ENCODE measurements at places on chromosomes 7 and 10.

DNA sequence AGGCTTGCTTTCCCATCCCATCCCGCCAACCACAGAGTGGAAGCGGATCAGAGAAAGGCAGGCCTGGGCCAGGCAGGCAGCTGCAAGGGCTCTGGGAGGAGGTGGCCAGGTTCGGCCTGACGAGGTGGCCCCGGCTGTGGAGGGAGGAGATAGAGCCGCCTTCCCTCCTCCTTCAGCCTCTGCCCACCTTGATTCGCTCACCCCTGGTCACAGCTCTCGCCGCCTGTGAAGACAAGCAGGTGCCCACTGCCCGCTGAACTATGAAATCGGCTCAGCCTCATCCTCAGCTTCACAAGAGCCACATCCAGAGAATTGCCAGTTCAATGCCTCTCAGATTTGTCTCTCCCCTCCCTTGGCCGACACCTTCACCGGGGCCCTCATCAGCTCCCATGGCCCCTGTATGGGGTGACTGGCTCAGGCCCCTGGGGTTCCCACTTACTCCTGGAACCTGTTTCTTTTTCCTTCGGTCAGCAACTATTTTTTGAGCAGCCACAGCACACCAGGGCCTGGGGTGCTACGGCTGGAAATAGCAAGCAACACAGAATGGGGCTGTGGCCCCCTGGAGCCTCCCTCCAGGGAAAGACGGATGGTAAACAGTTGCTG is 80.0 kb upstream of the CHST15 start:
- DNase-seq: no peak

DNA sequence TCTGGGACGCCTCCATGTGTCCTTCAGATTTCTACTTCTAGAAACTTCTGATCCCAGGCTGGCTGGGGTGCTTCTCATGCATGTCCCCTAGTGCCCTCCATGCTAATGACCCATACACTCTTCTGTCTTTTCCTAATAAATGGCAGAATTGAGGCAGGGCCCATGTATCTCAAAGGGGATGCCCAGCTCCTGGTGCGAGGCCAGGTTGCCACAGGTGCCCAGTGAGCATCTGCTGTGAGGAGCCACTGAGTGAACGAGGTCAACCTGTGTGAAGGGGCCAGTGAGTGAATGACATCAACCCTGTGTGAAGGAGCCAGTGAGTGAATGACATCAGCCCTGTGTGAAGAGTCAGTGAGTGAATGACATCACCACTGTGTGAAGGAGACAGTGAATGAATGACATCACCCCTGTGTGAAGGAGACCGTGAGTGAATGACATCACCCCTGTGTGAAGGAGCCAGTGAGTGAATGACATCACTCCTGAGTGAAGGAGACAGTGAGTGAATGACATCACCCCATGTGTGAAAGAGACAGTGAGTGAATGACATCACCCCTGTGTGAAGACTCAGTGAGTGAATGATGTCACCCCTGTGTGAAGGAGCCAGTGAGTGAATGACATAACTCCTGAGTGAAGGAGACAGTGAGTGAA is 478.9 kb downstream of the PTPRN2 start:
- no peak for DNase-seq

DNA sequence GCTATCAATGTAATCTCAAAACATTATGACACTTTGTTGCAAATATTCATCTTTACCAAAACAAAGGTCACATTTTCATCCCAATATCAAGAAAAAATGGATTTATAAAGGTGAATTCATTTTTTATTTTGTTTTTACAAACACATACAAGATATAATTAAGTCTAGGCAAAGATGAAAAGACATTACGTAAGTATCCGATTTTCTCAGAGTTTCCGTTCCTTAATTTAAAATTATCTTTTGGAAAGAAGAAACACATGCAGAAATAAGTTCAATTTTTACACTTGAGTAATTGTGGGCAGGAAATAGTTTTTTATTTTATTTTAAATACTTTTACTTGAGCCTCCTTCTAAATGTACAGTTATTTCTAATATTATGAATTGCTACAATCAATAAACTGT is 24.6 kb downstream of the RTKN2 start:
- DNase-seq: no peak

- no peak for DNase-seq
These were observed 271.1 kb downstream of the ADARB2 start for GRCh38 chr10:1465993-1466764.

GRCh38 chr7:90178679-90179278 is 24.5 kb downstream of the STEAP1 start:
- DNase-seq: peak; percentile 12

GRCh38 chr7:66700633-66701131 is 39.9 kb upstream of the RABGEF1 start:
- no peak for DNase-seq

DNA sequence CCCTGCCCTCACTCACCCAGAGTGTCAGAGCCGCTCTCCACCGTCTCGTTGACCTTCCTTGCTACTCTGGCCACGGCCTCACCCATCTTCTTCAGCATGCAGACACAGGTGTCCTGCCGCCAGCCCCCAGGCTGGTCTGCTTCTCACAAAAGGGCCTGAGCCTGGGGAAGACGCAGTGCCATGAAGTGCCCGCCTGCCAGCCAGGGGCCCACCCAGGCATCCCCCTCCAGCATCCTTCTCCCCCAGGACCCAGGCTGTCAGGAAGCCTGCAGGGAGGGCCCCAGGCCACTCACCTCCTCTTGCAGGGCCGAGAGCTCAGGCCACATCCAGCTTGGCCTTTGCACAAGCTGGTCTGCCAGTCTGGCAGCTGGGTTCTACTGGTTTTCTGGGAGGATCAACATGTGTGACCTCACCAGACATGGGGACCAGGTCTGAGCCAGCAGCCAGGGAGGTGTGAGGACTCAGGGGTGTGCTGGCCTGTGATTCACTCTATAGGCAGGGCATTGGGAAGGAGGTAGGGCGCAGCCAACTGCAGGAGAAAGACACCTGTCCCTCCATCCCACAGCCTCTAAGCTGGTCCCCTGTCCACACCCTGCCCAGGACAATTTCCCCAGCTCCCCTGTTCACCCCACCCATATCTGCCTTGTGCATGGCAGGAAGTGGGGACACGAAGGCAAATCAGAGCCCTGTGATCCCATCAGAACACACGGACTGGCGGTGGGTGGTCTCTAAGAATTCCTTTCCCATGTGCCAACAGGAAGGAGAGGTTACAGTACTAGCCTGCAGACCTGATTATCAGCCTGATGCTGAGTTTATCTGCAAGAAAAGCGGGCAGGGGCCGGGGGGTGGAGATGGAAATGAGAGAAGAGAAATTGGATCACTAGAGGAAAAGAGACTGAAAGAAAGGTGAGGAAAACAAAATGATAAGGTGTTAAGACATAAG is 5.7 kb downstream of the LRRC20 start:
- no peak for DNase-seq

- DNase-seq: peak; percentile 23
These were observed 117.3 kb downstream of the SVIL start for GRCh38 chr10:29517352-29517923.

DNA sequence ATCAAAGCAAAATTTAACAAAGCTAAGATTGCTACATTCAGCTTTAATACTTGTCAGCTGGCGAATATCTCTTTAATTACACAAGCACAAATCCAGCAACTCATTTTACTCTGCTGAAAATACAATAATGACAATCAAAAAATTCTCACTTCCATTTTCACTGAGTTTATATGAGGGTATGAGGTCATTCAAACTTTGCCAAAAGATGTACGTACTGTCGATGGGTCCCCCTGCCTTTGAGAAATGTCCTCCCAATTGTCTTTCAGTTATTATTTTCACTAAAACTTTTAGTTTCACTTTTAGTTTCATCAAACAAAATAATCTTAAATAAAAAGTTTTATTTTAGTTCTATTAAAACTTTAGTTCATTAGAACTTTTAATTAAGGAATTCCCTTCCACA is 159.5 kb upstream of the WDR11 start:
- no peak for DNase-seq

All from stimulated activated naive CD8-positive, alpha-beta T cell treated with anti-CD3 and anti-CD28 coated beads, Interleukin-15, Interleukin-2, amounts not matched to agents 100 U/mL and 50 U/mL, for 24 hours (primary cell).